Activated CD8-positive, alpha-beta memory T cell treated with anti-CD3 and anti-CD28 coated beads, Interleukin-2, amount 10 ng/mL, durations not matched to agents 7 days and 5 days (primary cell): ENCODE measurements at places on chromosomes 4 and X. TPM values are rescaled to one million over a fixed set of nuclear protein-coding genes. Genes with fewer than 3 reads are reported as not detected.

DNA sequence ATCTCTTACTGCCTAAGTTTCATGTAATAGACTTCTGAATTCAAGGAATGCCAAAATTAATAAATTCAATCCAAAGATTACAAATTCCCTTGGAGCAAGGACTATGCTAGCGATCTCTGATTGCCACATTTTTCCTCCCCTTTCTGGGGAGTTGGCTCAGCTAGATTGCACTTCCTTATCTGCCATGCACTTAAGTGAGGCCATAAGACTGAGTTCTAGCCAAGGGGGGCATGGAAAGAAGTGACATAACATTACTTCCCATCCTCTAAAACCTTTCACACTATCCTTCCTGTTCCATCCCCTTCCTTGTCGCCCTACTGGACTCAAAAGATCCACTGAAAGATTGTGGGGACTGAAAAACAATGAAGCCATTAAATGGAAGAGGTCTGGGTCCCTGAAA lies 53.8 kb upstream of the TXK start:
- no peaks in the 10 kb centered on the region for H3K4me1 ChIP-seq
- H3K4me3 ChIP-seq, result no peak overlapping the region
- no peak for DNase-seq
- H3K27ac ChIP-seq, result no peak overlapping the region
- H3K27me3 ChIP-seq, result no peaks in the 10 kb centered on the region
- no peaks in the 10 kb centered on the region for H3K36me3 ChIP-seq

- H3K27ac ChIP-seq, result no peak overlapping the region
- H3K4me1 ChIP-seq, result no peaks in the 10 kb centered on the region
- no peaks in the 10 kb centered on the region for H3K36me3 ChIP-seq
- no peak overlapping the region for H3K4me3 ChIP-seq
- H3K27me3 ChIP-seq, result no peaks in the 10 kb centered on the region
Observed at GRCh38 chr4:174865418-174865985, 36.5 kb upstream of the GLRA3 start.

GRCh38 chrX:8861908-8862307 lies 60.7 kb upstream of the FAM9A start:
- no peak overlapping the region for H3K4me3 ChIP-seq
- no peaks in the 10 kb centered on the region for H3K4me1 ChIP-seq
- no peaks in the 10 kb centered on the region for H3K36me3 ChIP-seq
- H3K27ac ChIP-seq, result no peak overlapping the region
- no peak for DNase-seq

DNA sequence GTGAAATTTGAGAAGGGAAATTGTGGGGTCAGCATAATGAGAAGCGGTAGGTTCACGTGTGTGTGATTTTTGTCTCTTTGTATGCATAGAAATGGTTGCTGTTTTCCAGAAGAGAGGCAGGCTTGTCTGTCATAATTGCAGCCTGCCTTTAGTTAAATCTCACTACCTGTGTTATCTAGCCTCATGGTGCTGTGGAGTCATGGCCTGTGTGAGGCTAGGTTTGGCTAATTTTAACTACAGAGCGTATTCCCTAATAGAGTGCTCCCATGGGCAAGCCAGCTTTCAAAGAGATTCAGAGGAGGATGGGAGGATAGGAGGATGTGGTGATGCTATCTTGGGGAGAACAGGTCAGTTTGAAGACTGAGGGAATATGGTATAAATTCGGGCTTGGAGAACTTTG lies 23.6 kb downstream of the UPRT start:
- no peaks in the 10 kb centered on the region for H3K27me3 ChIP-seq
- no peak for DNase-seq
- no peaks in the 10 kb centered on the region for H3K4me1 ChIP-seq
- no peak overlapping the region for H3K4me3 ChIP-seq

- no peak for DNase-seq
- H3K27ac ChIP-seq, result no peak overlapping the region
- no peaks in the 10 kb centered on the region for H3K36me3 ChIP-seq
- no peaks in the 10 kb centered on the region for H3K4me1 ChIP-seq
- H3K27me3 ChIP-seq, result no peaks in the 10 kb centered on the region
Observed at GRCh38 chrX:35288657-35289056, 346.1 kb downstream of the FAM47B start.

The GLOD5 gene
- total RNA-seq, result not detected
